ENCODE measurements at places on chromosomes 4 and X.
A peak's percentile ranks its signal among the peaks of the same experiment; 100 is the strongest.

GRCh38 chr4:68342134-68342533 is 7.8 kb downstream of the YTHDC1 start:
- peak; percentile 7 for DNase-seq

DNA sequence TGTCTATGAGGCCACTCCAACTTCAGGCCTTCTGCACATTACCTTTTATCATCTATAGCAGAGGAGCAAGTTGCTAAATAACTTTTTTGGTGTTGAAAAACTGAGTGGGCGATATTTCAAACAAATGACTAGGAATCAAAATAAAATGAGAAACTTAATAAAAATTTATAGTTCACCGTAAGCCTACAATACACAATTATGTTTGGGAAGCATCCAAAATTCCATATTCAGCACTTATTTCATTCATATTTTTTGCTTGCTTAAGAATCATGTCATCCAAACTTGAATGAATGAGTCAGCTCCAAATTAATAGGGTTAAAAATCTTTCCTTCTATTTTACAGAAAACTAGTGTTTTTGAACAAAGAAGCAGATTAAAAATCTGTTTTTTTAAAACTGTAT is 119.1 kb downstream of the SH3RF1 start:
- no peak for DNase-seq

DNA sequence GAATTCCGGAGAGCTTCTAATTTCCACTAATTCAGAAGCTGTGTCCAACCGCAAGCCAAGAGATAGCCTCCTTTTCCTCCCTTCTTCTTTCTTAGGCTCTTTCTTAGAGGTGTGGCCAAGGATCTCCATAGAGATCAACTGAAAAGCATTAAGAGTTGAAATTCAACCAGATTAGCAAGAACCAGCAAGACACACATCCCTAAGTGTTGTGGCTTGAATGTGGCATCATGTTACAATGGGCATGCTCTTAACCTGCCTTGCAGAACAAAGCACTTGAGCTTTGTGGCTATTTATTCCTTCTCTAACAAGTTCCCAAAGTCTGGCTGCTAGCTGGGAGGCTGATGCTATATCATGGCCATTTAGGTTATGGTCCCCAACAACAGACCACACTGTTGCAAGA is 10.4 kb downstream of the ANOS1 start:
- DNase-seq = no peak

DNA sequence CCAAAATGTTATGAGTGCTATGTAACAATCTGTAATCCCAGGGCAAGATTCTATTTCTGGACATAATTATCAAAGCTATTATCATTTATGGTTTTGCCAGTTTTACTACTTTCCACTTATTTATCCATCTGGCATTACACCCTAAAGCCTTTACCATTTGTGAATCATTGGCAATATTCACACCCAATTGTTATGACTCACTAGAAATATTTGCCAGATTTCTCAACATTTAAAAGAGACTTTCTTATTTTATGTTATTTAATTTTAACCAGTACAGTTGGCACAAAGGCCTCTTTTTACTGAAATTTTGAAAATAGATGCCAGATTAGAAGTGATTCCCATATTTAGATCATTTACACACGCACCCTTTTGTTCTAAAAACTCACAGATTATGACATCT is 242.7 kb upstream of the WDFY3 start:
- DNase-seq = no peak

DNA sequence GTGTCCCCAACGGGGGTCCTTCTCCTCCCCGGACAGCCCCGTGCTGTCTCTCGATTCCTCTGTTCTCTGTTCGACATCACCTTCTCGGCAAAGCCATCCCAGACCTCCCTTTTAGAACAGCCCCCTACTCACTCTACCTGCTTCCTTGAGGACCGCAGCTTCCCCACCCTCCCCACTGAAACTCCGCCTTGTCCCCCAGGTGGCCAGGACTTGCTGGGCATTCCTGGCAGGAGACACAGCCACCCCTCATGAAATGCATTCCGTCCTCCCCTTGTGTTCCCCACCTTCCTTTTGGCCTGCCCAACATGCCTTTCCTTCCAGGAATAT is 34.8 kb upstream of the GPR78 start:
- DNase-seq = no peak

DNA sequence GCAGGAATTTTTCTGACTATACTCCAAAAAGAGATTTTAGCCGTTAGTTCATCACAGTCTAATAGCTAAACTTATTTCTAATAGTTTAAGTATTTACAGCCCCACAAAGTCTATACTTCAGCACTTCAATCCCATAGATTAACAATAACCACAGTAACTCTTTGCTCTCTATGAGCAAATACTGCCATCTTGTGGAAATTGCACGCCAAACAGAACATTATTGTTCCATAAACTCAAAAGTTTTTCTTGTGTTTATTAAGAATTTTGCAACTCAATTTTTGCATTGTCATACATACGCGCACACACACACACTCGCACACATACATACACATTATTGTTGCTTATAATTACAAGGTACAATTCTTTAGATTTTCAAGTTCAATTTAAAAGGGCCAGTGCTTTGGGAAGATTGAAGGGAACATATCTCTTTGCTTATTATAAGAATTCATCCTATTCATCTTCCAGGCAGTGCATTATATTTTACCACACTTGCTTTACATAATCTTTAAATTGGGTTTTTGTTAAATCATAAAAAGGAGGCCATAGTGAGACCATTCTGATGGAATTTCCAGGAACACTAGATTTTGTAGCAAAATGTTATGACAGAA is 63.8 kb upstream of the ATOH1 start:
- peak; percentile 72 for DNase-seq

DNA sequence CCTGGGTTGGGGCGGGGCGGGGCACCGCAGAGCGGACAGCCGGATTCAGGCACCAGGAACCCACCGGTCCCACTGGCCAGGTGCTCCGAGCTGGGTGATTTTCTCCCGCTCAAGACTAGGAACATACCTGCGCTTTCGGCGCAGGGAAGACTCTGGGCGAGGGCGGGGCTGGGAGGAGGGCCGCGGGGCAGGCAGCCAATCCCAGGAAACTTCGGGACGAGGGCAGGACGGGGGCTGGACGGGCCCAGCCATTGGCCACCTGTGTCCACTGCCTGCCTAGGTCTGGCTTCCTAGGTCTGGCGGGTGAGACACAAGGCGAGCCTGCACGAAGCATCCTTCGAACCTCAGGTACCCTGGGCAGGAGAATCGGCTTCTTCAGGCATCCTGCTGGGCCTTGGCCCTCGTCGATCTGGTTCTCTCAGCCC is 274 bp upstream of the ERVMER34-1 start:
- DNase-seq = peak; percentile 47

DNA sequence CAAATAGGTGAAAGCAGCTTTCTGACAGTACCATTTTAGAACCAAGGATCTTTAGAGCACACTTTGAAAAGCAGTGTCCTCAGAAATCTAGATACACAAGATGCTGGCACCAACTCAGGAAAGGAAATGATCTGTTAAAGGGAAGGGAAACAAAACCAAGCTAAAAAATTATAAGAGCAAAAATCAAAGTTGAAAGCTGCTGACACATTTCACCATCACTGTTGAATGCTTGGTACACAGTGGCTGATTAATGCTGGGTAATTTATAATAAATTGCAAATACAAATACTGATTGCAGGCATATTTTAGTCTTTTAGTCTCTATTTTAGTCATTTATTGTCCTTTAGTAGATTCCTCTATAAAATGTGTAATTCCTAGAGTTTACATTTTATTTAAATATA is 1540.1 kb upstream of the PCDH10 start:
- DNase-seq = no peak

GRCh38 chr4:77344784-77345183 is 187.8 kb downstream of the CCNG2 start:
- no peak for DNase-seq

- DNase-seq = no peak
These were observed 676.3 kb upstream of the BOD1L1 start for GRCh38 chr4:14303856-14304255.

DNA sequence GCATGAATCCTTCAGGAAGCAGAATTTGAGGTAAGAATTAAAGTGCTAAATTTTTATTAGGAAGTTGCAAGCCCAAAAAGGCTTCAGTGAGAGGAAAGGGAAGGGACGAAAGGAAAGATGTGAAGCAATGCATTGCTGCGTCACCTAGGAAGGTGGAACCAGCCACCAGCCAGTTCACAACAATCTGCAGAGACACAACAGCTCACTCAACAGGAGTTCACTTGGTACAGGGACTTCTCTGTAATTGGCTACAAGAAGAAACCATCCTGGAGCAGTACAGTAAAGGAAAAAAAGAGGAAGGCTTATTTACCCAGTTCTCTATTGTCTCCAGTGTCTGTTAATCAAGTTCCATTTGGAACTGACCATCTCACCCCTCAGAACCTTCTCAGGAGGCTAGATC is 157.6 kb downstream of the HNRNPD start:
- no peak for DNase-seq

DNA sequence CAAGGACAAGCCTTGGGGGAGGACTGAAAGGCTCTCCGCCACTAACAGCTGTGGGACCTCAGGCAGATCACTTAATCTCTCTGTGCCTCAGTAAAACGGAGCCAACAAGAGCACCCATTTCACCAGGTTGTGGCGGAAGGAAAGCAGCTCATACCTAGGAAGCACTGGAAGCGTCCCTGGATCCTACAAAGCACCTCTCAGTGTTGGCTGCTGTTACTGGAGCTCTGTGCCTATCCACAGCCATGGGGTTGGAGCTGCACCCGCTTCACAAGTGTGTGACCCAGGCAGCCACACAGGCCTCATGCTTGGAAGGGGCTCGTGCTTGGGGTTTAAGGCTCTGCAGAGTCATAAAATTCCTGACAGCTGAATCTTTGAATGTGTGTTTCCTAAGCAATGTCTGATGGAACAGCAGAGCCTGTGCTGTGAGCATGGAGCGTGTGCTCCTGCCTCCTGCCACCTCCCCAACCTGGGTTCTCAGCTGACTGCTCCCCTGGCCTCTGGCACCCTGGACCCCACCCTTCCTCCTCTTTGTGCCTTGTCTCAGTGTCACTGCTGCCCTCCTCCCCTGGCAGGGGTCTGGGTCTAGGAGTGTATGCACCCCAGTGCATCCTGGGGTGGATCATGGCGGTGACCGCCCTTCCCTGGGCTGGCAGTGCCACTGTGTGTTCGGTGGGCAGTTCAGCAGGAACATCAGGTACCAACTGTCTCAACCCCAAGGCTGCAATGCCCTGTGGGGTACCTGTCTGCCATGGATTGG is 14.4 kb upstream of the MAN2B2 start:
- no peak for DNase-seq

DNA sequence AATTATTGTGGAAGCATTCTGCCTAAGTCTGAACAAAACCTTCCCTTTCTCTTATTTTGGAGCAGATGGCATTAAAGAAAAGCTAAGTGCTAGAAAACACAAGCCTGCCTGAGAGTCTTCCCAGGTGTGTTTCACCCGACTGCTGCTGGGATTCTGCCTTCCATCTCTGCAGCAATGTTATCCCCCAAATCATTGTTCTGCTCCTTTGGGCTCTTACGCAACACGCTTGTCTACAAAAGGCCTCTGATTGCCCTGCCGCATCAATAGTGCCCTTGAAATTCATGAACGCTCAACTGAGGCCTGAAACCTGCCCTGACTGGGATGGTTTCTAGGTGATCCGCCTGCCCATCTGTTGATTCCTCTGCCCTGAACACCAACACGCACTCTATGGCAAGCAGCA is 80.3 kb downstream of the SEL1L3 start:
- no peak for DNase-seq

- no peak for DNase-seq
These were observed 44.2 kb downstream of the JADE1 start for GRCh38 chr4:128853741-128854140.

GRCh38 chr4:137934911-137935310 is 307.2 kb downstream of the SLC7A11 start:
- DNase-seq = peak; percentile 78

GRCh38 chr4:146522869-146523205 is 1.1 kb upstream of the SLC10A7 start:
- DNase-seq = peak; percentile 19

GRCh38 chr4:119028296-119028695 is 107.3 kb upstream of the MYOZ2 start:
- no peak for DNase-seq

- peak; percentile 30 for DNase-seq
These were observed 119.0 kb downstream of the GPR143 start for GRCh38 chrX:9646471-9647224.

DNA sequence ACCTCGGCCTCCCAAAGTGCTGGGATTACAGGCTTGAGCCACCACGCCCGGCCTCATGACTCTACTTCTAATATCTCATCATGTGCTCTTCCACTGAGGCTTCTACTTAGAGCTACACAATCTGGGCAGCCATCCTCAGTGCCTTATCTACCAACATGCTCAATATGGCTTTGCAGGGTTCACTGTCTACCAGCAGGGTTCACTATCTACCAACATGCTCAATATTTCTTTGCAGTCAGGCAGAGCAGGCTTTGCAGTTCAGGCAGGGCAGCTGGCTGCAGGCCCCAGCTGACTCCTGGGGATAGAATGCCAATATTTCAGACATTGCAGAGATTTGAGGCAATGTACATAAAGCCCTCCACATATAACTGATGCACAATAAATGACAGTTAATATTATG is 47.5 kb downstream of the PKD2 start:
- DNase-seq = peak; percentile 21

DNA sequence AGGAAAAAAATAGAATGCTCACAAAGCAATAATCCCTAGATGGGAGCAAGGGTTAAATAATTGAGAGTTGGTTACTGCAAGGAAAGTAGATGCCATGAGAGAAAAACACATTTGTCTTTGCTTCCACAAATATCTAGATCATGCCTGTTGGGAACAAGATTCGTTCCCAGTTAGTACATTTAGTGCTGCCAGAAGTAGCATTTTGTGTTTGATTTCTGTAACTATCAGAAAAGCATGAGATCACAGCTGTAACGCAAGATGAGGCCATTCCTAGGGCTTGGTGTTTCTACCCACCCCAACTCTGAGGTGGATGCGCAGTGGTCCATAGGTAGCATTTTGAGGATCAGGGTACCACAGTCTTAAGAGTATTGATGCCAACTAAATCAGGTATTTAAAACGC is 20.4 kb upstream of the PDK3 start:
- DNase-seq = no peak

- no peak for DNase-seq
These were observed 13.2 kb downstream of the IQSEC2 start for GRCh38 chrX:53268173-53268572.

DNA sequence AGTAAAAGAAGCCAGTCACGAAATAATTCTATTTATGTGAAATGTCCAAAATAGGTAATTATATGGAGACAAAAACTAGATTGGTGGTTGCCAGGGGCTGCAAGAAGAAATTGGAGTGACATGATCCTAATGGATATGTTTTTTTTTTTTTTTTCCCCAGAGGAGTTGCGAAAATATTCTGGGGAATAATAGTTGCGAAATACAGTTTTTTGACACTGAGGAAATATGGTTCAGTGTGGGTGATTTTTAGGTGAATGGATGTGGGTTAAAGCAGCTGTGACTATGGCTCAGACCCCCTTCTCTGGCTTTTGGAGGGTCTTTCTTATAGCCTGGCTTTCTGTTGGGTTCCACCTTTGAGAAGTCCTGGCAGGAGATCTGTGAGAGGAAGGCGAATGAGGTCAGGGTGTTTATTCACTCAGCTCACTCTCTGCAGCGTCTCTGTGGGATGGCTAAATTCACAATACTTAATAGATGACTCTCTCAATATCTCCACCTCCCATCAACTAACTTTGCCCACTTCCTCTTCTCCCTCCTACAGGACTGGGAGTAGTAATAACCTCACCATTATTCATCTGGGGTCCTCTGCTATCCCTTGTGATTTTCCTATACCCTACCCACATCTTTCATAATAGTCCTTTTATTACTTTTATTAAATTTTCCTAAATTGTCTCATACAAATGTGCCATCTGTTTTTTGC is 15.3 kb upstream of the RAB9B start:
- no peak for DNase-seq

GRCh38 chr4:20544645-20545044 is 155.6 kb upstream of the PACRGL start:
- DNase-seq = peak; percentile 49

- DNase-seq = peak; percentile 75
These were observed 2.1 kb upstream of the FAT1 start for GRCh38 chr4:186725469-186726425.
